Activated T-cell treated with anti-CD3 and anti-CD28 coated beads, Interleukin-2, amount 50 U/mL, for 4 hours (primary cell): ENCODE measurements at places on chromosomes 3 and 15.

GRCh38 chr3:196246612-196247308 is 30.4 kb downstream of the SLC51A start:
- no peak for DNase-seq

- DNase-seq, result no peak
These were observed 19.8 kb upstream of the GYG1 start for GRCh38 chr3:148971401-148972163.

DNA sequence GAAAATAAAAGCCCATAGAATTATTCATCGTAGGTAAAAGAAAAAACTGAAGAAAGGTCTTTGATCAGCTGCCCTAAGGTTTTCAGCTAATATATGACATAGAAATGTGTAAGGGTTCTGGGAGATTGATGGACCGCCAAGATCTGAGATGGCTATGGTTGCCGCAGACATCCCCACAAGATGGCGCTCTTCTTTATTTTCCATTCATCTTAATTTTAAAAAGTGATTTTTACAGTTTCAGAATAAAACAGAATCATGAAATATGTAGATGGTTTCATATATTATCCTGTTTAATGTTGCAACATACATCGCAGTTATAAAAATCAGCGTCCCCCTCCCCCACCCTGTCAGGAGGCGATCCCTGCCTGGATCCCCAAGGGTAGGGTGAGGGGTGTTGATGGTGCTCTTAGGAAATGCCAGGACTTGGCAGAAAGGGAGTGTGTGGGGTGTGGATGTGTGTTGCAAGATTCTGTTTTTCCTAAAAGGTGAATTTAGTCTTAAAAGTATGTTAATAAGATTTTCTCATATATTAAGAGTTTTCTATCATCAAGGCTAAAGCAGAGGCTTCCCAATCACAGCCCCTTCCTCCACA is 68.8 kb downstream of the ANXA2 start:
- DNase-seq, result peak; percentile 8

DNA sequence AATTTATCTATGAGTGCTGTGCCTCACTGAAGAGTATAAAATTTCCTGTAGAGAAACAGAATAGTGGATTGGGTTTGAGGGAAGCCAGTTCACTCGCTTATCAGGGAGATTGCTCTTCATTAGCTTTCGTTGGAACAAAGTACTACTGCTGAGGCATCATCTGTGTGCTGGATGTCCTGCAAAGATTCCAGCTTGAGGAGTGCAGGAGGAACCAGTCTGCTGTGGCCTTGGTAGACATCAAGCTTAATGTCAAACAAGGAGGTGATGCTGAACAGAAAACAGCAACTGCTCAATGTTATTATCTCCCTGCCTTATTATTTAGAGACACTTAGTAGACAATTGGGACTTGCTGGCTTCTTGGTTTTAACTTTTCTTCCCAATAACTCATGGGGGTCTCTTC is 297.5 kb upstream of the DPH6 start:
- DNase-seq, result no peak

GRCh38 chr3:53733446-53733845 is 112.8 kb downstream of the CHDH start:
- DNase-seq, result no peak

GRCh38 chr3:34067536-34068051 is 269.2 kb downstream of the PDCD6IP start:
- DNase-seq, result no peak

DNA sequence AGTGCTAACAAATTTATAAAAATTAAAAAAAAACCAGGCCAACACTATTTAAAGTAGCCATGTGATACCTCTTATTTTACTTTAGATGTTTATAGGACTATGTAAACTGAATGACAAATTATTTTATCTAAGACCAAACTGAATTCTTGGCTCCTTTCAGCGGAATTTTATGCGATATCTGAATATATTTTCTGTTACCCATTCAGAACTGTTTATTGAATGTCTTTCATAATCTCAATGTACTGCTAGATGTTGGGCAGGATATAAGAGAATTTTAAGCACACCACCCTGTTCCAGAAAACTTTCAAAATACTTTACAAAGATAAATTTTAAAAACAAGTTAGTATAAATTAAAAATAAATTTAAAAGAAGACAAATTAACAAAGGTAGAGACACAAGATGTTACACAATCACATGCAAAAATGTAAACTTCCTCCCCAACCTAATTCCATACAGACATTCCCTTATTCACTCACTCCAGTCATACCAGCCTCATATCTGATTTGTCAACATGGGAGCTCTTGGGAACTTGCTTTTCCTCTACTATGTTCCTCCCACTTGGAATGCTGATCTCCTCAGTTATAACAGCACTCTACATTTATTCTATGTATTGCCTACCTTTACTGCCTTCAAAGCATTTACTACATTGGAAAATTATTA is 154.6 kb upstream of the MBNL1 start:
- DNase-seq, result no peak

- no peak for DNase-seq
These were observed 1168.6 kb upstream of the ALCAM start for GRCh38 chr3:104198131-104198530.

DNA sequence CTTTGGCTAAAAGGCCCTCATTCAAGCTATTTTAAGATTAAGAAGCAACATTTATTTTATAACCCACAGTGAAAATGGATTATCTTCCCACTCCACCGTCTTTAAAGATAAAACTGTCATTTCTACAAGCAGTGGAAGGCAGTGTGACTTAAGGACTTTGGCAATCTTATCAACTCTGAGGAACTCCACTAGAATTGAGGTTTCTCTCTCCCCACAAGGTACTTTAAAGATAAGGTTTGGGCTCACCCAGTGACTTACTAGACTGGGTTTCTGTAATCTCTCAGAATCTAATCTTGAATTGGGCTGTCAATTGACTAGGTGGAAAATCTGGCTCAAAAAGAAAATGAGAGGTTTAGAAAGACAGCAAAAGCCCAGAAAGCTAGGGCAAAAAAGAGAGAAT is 21.7 kb downstream of the ZNF385D start:
- no peak for DNase-seq

DNA sequence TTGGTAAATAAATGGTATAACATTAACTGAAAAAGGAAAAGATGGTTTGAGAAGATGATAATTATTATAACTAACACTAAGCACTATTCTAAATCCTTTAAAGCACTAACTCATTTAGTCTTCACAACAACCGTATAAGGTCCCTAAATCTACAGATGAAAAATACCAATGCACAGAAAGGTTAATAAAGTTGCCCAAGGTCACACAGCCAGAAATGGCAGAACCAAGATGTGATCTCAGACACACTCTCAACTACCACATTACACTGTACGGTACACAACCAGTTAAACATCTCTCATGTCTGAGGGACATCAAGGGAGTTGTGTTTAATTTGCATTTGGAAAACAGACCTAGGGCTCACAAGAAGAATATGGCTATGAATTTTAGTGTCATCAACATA is 23.1 kb downstream of the RAB27A start:
- no peak for DNase-seq

GRCh38 chr15:91208371-91208770 is 108.3 kb downstream of the SV2B start:
- no peak for DNase-seq

GRCh38 chr3:149215515-149215914 is 6.1 kb downstream of the CP start:
- DNase-seq, result no peak

DNA sequence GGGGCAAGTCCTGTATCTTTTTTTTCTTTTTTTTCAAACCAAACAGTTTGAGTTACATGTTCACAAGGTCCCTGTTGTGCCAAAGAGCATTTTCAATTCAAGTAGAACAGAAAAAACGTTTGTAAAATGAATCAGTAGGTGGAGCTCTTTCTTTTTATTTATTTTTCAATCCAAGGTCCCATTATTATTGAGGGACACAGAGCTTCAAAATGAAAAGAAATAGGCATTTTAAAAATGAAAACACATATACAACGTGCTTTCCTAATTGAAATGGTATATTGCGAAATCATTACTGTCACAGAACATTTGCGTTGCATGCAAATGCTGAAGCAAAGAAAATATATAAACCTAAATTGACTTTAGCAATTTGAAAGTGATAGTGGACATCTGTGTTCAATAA is 711.0 kb downstream of the MECOM start:
- DNase-seq, result no peak

GRCh38 chr3:148379763-148380382 is 317.8 kb upstream of the AGTR1 start:
- DNase-seq, result no peak

DNA sequence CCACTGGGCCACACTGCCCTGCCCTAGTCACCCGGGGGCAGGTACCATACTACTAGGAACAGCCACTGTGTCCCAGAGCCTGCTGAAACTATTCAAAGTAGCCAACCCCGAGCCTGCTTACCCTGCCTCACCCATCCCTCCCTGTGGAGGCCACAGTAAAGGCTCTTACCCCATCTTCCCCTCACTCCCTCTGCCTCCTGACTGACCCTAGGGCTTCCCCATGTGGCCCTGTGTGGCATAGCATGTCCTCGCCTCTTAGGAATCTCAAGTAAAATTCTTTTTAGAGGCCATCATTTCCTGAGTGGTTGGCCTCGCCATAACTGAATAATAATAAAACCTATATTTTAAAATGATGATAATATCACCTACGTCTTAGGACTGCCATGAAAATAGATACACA is 112.2 kb upstream of the SLC6A11 start:
- DNase-seq, result no peak

GRCh38 chr15:81061490-81062253 is 60.9 kb downstream of the TLNRD1 start:
- no peak for DNase-seq

- DNase-seq, result no peak
These were observed 1.2 kb upstream of the CACNA2D2 start for GRCh38 chr3:50504681-50505080.

GRCh38 chr3:114706591-114707232 is 412.9 kb downstream of the TIGIT start:
- DNase-seq, result no peak

- DNase-seq, result no peak
These were observed 3.2 kb downstream of the ZXDC start for GRCh38 chr3:126472277-126473006.
